ENCODE measurements at places on chromosomes 3 and 15.

- no peak for DNase-seq
Measured at GRCh38 chr15:31263751-31264558, 62.7 kb upstream of the KLF13 start.

- no peak for DNase-seq
Measured at GRCh38 chr15:42802168-42802567, 65.2 kb upstream of the CDAN1 start.

DNA sequence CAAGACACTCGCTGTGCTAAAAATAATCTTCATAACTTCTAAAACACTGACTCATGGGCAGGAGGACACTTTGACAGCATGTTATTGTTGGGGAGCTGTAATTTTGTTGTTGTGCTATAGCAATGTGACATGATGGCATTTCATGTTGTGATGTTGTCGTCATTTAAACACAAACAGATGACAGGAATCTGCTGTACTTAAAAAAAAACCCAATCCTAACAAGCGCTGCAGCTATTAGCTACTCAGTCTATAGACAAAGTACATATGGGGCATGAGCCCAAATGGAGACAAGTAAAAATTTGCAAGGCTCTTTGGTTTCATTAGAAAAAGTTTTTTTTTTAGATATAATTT, 828 bp upstream of the ATOSA start:
- peak; percentile 38 for DNase-seq

- no peak for DNase-seq
Measured at GRCh38 chr3:64055076-64055475, 31.8 kb upstream of the PSMD6 start.

GRCh38 chr3:123586131-123586530, 1.3 kb upstream of the HACD2 start:
- peak; percentile 48 for DNase-seq

DNA sequence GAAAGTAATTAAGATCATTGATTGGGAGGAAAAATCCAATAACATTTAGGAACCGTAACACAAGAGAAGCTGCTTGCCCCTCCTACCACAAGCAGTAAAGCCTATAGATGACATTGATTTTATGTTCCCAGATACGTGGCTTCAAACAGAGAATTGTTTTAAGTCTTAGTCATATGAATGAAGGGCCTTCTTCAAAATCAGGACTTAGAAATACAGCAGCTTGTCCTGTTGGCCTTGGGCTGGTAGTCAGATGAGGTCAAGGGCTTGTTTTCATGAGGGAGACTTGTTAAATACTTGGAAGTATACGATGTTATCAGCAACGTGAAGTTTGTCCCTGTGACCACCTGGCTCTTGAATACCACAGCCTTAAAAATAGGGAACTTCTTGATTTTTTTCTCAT, 114.4 kb downstream of the VGLL4 start:
- no peak for DNase-seq

DNA sequence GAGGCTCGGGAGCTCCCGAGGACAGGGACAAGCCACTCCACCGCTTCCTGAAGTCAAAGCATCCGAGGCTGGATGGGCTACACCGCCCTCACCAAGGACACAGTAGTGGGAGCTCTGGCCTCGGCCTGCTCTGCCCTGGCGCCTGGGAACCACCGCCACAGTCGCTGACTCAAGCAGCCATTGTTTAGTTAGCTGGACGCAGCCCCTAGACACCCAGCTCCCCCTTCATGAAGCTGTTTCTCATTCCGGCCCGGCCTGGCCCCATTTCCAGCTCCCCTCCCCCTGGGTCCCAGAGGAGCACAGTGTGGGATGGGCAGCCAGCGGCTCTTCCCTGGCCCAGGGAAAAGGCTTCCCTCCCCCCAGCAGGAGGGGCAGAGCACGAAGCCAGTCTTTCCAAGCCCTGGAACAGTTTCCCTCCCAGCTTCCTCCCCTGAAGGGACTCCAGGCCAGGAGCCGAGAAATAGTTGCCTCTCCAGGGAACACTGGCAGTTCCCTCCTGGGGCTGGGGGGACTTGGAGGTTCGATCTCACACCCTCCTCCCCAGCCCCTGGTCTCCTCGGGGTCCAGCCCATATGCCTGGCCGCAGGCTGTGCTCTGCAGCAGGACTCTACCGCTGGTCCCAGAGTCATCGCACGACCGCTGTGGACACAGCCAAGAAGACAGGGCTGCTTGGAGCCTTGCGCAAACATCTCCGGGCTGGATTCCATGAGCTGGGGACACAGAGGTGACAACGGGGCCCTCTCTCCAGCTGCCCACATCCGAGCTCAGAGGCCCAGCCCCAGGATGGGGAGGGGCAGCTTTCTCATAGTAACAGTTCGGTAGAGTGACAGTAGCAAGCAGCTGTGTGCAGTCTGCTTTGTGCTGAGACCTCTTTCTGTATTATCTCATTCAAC, 10.0 kb downstream of the PLXND1 start:
- peak; percentile 96 for DNase-seq

DNA sequence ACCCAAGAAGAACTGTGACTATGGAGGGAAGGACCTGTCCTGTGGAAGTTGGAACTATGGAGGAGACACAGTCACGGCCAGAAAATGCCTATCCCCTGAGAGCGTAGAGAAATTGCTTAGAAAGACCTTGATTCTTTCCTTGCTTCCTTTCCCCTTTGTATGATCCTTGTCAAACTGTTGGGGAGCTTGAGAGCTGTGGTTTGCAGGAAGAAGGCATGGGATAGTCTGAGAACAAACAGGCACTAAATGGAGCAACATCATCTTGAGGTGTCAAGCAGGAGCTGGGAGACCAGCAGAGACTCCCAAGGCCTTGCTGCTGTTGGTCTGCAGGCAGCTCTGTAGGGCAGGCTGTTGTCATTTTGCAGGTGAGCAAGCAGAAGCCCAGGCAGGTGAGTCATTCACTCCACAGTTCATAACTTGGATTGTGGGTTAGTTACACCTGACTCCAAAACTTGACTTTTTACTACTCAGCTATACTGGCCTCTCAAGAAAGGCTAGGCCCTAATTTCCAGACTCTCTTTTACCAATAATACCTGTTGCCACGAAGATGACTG, 298.9 kb downstream of the LRTM1 start:
- no peak for DNase-seq

GRCh38 chr15:44662478-44663409, 718 bp downstream of the SPG11 start:
- DNase-seq: peak; percentile 61

DNA sequence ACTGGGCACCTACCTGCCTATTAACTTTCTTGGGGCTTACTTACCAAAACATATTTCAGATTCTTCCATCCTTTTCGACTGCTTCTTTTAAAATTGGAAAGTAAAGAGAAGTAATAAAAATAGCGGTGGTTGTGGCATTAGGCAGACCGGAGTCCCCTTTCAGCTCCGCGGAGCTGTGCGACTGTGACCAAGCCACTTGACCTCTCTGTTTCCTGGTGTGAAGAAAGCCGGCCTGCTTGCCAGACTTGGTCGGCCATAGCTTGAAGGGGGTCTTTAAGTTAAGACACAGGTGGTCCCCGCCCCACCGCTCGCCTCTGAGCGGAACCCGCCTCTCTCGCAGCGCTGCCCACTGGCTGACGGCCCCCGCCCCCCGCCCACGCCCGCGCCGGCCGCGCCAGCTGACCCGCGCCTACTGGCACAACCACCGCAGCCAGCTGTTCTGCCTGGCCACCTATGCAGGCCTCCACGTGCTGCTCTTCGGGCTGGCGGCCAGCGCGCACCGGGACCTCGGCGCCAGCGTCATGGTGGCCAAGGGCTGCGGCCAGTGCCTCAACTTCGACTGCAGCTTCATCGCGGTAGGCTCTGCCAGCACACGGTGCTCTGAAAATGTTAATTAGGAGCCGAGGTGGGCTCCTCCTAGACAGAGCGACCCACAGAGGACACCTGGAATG, 18.3 kb downstream of the NOX5 start:
- DNase-seq: no peak

DNA sequence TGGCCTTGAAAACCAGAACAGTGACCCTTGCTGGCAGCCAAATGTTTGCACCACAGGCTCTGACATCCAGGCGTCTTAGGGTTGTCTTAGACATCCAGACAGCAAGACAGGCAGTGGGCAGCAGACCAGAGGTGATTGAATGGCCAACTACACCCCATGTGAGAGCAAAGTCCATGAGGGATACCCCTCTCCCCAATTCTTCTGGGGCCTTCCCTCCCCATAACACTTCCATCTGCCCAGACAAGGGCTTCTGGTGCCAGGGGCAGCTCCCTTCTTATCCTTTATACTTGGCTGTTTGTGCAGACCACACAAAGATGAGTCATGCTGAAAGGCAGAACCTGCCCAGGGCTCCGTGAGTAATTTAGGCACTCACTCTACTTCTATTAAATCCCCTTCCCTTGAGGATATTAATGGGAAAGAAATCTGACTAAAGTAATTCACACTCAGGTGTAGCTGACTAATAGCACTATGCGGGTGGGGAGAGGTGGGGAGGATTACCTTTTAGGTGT, 257.9 kb downstream of the UACA start:
- DNase-seq: peak; percentile 88

DNA sequence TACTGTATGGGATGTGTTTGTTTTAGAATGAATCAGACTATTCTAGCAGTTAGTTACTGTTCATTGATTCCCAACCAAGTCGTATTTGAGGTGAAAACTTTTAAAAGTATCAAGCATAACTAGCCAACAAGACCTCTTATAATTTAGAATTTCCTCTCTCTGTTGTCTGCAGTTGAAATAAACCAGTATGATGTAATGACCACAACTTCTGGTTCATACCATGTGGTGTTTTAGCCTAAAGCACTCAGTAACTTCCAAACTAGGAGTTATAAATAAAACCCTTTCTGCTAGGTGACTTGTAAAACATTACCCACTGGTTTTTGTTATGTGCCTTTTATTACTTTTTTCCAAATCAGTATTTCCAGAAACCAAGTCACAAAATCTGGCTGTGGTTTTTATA, 19.8 kb upstream of the P2RY12 start:
- DNase-seq: peak; percentile 56

- no peak for DNase-seq
Measured at GRCh38 chr3:59733041-59733809, 683.4 kb upstream of the CFAP20DC start.

GRCh38 chr15:31357148-31357547, 30.5 kb downstream of the KLF13 start:
- no peak for DNase-seq

DNA sequence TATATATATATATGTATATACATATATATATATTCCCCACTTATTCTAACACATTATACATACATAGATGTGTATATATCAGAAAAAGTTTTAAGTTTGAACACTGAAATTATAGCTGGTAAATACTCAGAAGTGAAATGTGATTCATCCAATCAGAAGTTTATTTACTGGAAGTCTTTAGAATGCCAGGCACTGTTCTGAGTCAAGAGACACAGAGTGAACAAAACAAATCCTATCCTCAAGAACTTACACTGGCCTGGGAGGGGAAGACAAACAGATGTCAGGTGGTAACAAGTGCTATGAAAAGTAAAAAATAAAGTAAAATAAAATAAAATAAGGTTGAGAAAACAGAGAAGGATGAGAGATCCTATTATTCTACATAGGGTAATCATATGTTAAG, 13.4 kb downstream of the DHX36 start:
- DNase-seq: peak; percentile 57

- DNase-seq: no peak
Measured at GRCh38 chr3:172298247-172298646, 150.0 kb downstream of the GHSR start.

GRCh38 chr15:75195122-75195765, 6.4 kb upstream of the C15orf39 start:
- DNase-seq: no peak

DNA sequence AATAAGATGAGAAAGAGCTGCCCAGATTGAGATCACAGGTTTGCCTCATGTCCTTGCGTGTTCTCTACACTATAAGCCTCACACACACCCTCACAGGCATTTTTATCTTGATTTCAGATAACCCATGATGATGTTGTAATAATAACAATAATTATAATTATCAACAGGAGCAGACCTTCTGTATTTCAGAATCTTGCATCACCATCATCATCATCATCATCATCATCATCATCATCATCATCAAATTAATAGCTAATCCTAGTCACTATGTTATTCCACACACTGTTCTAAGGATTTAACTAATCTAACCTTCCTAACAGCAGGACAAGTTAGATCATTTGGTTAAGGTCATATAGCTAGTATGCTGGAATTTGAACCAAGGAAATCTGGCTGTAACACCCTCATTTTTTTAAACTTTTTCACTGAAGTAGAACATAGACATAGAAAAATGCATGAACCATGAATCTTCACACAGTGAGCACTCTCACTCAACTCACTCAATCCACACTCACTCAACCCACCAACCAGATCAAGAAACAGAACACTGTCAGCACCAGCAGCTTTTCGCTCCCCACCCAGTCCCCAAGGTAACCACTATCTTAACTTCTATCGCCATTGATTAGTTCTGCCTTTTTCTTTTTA, 1.8 kb upstream of the SH2D7 start:
- DNase-seq: no peak

DNA sequence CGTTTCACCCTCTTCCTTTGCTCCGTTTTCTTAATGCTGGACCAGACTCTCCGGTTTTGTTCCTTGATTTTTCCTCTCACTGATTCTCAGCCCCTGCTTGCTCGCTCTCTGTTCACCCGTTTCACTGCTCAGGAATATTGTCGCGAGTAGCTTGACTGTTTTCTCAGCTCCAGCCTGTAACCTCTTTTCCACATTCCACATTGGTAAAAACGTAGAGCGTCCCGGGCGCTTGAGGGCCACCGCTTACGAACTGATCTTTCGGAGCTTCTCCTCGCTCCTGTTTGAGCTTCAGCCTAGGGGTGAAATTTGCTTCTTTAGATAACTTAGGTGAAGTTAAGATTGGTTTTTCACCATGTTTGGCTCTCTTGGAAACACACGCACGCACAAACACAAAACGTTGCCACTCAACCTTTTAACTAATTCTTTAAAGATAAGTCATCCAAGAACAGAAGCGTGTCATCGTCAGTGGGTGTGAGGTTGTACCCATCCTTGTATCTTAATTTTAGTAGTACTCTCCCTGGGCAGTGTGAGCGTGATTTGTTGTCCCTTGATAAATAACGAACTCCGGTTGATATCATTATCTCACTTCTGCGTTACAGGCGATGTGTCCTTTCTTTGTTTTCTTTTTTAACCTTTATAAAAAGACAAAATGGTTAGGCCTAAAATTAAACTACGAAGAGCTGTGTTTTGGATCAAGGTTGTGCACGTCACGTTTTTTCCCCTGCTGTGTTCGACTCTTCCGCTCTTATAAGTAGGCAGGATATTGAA, 1.0 kb downstream of the PAK2 start:
- DNase-seq: peak; percentile 72

DNA sequence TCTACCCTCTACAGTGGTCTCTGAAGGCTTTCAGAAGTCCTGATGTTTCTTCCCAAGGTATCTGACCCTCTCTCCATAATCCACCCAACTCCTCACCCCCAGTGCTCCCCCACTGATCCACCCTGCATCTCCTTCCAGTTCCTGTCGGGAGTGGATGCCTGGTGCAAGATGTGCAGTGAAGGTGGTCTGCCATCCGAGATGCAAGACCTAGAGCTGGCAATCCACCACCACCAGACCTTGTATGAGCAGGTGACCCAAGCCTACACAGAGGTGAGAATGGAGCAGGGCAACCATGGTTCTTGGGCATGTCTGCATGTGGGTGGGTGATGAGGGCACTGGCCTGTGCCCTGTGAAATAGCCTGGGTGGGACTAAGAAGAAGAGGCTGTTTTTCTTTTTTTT, 337.8 kb upstream of the ROPN1 start:
- no peak for DNase-seq
